Stimulated activated CD4-positive, alpha-beta T cell treated with anti-CD3 and anti-CD28 coated beads, Interleukin-1b, Interleukin-23, amount 100 ng/mL, for 1 hour (primary cell): ENCODE measurements at places on chromosomes 12 and 14.

DNA sequence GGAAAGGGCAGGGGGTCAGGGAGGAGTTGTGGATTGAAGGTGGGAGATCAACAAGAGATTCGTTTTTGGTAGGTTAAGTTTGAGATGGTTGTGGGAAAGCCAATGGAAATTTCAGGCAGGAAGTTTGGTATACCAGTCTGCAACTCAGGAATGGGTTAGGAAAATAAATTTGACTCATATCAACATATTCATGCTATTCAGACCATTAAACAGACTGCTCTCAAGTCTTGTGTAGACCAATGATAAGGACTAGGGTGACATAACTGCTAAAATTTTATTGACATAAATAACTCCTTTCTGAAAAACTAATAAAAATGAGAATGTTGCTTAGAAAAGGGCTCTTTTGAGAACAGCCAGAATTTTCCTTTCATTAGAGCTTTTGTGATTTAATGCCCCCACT is 60.0 kb downstream of the PLEKHA5 start:
- no peak for DNase-seq

DNA sequence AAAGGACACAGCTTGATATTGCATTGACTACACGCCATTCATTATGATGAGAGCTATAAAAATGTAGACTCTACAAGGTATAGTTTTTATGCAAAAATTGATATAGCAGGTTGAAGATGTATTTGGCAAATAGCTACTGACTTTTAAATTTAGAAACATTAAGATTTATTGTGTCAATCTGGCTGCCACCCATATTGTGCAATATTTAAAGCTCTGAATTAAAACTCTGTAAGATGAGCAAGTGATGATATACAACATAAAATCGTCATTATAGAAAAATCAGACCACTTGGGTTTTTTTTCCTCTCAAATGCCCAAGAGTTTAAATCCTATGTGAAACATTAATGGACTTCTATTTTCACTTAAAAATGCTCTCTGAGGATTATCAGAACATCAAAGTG is 36.8 kb upstream of the E2F7 start:
- no peak for DNase-seq

DNA sequence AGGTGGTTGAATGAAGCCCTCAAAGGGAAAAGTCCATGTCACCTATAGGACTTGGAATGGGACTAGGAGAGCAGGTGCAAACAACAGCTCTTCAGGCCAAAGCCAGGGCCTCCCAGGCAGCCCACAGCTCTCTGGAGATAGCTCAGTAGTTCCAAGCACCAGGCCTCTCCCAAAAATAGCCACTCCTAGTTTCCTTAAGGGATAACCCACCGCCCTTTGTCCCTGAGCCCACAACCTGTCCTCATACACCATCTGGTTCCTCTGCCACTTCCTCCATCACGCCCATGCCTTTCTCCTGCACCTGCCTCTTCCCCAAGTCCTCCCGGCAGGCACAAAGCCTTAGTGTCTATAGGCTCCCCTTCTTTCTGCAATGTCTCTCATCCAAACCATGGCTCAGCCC is 2.1 kb downstream of the RAB15 start:
- no peak for DNase-seq

DNA sequence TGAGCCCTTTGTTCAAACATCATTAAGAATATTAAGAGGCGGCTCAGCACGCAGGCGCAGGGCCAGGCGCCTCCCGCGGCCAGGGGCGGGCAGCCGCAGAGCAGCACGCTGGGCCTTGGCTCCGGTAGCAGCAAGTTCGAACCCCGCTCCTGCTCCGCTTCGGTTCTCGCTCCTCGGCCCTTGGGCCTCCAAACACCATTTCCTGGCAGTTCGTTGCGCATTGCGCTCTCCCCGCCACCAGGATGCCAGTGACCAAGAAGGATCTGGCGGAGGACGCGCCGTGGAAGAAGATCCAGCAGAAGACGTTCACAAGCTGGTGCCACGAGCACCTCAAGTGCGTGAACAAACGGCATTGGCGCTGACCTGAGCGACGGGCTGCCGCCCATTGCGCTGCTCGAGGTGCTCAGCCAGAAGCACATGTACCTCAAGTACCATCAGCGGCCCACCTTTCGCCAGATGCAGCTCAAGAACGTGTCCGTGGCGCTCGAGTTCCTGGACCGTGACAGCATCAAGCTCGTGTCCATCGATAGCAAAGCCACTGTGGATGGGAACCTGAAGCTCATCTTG is 6.9 kb upstream of the ACVRL1 start:
- no peak for DNase-seq

DNA sequence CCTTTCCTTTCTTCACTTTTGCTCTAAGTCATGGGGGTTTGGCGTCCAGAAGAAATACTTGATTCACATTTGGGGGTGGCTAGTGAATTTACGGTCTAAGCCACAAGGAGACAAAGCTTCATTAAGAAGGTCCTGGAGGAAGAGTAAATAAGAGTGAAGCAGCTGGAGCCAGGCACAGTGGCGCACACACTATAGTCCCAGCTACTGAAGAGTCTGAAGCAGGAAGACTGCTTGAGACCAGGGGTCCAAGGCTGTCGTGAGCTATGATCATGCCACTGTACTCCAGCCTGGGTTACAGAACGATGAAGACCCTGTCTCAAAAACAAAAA is 23.3 kb downstream of the ACTN1 start:
- DNase-seq: no peak

GRCh38 chr12:75854681-75855309 is 176.8 kb downstream of the PHLDA1 start:
- DNase-seq: no peak

GRCh38 chr12:56122637-56123036 is 4.6 kb downstream of the ZC3H10 start:
- no peak for DNase-seq
